ENCODE measurements at places on chromosomes 1 and 21.

- no peaks in the 10 kb centered on the region for H3K36me3 ChIP-seq
- H3K4me3 ChIP-seq: no peak overlapping the region
- no peaks in the 10 kb centered on the region for H3K27me3 ChIP-seq
- no peak overlapping the region for H3K27ac ChIP-seq
Measured at GRCh38 chr1:18400347-18401102, 80.2 kb upstream of the KLHDC7A start.

DNA sequence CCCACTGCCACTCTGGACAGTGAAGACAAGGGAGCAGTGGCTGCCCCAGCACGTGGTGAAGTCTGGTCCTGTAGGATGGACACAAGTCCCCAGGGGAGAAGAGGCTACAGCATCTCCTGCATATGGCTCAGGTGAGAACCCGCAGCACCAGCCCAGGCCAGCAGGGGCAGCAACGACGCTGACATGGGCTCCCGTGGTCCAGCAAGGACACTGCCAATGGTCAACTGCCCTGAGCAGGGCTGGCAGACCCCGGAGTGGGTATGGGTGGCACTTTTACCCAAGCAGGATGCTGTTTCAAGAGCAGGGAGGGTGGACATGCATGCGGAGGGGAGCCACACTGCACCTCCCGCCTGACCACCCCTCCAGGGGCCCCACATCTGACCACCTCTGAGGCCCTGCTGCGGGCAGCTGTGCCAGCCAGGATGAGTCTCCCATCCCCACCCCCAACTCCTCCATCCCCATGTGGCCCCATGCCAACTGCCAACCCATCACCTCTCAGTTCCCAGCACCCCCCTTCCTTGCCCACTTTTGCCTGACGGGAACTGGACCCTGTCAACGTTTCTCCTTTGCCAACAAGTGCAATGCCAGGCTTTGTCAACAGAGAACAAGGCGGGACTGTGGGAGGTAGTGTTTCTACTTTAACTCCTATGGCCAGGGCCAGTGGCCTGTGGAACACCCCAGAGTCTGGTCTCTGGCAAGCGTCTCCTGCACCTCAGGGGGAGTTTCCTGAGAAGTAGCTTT lies 8.6 kb downstream of the MORN1 start:
- no peaks in the 10 kb centered on the region for H3K4me1 ChIP-seq
- H3K27ac ChIP-seq: no peak overlapping the region
- H3K36me3 ChIP-seq: no peaks in the 10 kb centered on the region
- no peak overlapping the region for H3K4me3 ChIP-seq
- no peak for DNase-seq

DNA sequence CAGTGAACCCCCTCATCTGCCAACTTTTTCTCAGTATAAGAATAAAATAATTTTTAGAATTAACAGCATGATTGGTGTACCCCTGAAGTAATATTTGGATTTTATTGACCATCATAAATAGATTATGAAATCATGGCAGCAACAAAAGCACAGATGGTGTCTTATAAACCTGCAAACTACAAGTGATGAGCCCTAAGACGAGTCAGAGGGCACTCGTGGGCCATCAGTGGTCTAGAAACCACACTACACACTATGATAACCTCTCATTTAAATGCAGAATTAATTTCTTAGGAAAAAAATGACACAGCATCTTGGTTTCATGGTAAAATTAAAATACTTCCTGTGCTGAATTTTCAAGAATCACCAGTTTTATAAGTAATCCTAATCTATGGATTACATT lies 312.4 kb downstream of the PTBP2 start:
- no peaks in the 10 kb centered on the region for H3K36me3 ChIP-seq
- H3K4me1 ChIP-seq: no peaks in the 10 kb centered on the region
- DNase-seq: no peak
- no peaks in the 10 kb centered on the region for H3K27me3 ChIP-seq
- H3K27ac ChIP-seq: no peak overlapping the region
- no peak overlapping the region for H3K4me3 ChIP-seq

GRCh38 chr1:212313616-212314015 lies 28.4 kb downstream of the PPP2R5A start:
- no peaks in the 10 kb centered on the region for H3K27me3 ChIP-seq
- H3K4me1 ChIP-seq: peaks cover 3% of the 10 kb centered on the region
- H3K36me3 ChIP-seq: no peaks in the 10 kb centered on the region
- H3K4me3 ChIP-seq: no peak overlapping the region
- DNase-seq: no peak

GRCh38 chr1:7613106-7613850 lies 157.8 kb upstream of the VAMP3 start:
- peaks cover 6% of the 10 kb centered on the region for H3K27me3 ChIP-seq
- no peak overlapping the region for H3K4me3 ChIP-seq
- DNase-seq: no peak
- H3K4me1 ChIP-seq: no peaks in the 10 kb centered on the region

Measured in keratinocyte (primary cell).